ENCODE measurements at places on chromosomes 12 and 14.

DNA sequence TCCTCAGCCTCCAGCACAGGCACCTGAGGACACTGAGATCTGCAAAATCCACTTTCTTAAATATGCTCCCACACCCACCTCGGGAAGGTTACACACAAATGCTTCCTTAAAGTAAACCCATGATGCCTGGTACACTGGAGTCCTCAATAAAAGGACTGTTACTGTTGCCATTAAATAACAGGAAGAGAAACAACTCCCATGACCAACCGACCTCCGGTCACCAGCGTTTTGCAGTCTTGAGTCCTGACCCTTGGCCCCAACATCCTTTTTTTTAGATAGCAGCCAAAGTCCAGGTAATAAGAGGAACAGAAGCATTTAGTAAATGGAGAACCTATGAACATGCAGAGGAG is 42.4 kb downstream of the ITPK1 start:
- no peak for DNase-seq

DNA sequence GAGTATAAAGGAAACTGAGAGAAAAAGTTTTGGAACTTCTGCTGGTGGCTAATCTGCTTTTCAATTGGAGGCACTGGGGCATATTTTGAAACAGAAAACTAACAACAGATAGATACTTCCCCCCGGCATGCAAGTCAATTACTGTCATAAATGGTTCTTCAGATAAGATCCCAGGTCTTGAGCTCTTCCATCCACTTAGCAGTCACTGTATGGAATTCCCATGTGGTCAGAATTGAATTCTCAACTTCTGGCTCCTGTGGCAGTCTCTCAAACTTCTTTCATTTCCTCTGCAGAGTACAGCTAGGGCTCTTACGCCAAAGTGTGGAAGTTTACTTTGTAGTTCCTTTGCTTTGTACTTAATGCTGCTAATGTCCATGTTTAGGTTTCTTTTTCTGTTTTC is 452.2 kb downstream of the IPO8 start:
- DNase-seq, result no peak

DNA sequence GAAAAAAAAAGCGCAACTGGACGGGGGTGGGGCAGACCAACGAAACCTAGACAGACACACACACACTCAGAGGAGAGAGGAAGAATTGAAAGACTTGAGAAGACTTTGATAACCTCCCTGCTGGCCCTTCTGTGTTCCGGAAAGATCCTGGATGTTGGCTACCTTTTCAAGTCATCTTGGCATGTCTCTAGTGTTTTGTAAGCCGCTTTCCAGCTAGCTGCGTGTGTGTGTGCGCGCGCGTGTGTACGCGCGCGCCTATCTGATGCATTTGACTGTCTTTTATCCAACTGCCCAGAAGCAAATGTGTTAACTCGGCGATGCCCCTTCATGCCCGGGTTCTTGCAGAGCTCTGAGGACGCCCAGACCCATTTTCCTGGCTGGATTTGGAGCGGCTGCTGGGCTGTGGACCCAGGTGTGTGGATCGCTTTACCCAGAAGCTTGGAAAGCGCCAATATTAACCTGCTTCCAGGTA is 664 bp downstream of the LRFN5 start:
- DNase-seq, result peak; percentile 61

GRCh38 chr12:122840580-122841513 is 5.6 kb downstream of the HIP1R start:
- DNase-seq, result no peak

- no peak for DNase-seq
Measured at GRCh38 chr14:102424923-102425322, 62.2 kb downstream of the TECPR2 start.

DNA sequence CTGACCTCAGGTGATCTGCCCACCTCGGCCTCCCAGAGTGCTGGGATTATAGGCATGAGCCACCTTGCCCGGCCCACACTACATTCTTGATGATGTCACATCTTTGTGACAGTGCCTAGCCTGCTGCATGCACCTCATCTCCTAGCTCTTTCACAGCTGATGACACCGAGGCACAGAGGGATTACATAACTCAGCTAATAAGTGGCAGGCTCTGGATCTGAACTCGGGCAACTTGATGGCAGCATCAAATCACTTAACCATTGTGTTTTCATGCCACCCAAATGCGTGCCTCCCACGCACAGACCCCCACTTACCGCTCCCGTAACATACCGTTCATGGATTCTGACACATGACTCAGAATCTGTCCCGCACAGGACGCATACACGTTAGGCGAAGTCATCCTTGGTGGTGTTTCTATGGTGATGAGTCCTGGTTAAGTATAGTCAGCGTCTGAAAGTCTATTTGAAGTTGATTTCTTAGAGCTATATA is 7.4 kb downstream of the TMEM120B start:
- no peak for DNase-seq

GRCh38 chr12:127293507-127294310 is 973.3 kb upstream of the TMEM132C start:
- peak; percentile 12 for DNase-seq

DNA sequence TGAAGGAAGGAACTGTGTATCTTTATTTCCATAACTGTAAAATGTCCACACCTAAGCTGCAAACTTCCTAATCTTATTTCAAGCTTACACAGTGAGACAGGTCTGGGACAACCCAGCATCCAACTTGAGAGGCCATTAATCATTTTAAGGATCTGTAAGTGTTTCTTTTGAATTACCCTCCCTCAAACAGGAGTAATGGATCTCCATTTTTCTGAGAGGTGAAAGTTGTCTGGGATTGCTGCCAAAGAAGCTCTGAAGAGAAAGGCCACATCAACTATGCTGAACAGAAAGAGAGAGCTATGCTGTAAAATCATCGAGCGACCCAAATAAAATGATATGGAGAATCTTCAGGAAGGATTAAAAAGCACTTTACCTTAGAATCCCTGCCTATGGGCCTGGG is 131.7 kb upstream of the CPNE8 start:
- no peak for DNase-seq

GRCh38 chr12:132761032-132761920 is at the start of gene ANKLE2:
TSS of gene ANKLE2 (minus strand) at chr12:132761832. CDS start at chr12:132761798, 34 bp downstream.
- DNase-seq, result peak; percentile 60

- DNase-seq, result no peak
Measured at GRCh38 chr12:69679119-69679518, 20.0 kb downstream of the BEST3 start.

DNA sequence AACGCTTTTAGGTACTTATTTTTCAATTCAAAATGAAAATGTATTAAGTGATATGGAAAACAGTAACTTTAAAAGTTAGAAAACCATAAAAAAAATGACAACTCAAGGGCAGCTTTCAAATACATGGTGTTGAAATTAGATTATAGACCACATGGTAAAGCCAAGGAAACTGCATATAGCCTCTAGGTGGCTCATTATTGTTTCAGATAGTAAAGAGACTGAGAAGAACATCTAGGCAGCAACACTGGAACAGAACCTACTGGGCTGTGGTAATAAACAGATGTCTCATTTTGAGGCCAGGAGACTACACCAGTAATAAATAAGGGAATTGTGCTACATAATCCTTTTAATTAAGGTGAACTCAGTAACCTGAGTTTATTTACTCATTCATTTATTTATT is 13.0 kb downstream of the FBXO33 start:
- DNase-seq, result no peak

DNA sequence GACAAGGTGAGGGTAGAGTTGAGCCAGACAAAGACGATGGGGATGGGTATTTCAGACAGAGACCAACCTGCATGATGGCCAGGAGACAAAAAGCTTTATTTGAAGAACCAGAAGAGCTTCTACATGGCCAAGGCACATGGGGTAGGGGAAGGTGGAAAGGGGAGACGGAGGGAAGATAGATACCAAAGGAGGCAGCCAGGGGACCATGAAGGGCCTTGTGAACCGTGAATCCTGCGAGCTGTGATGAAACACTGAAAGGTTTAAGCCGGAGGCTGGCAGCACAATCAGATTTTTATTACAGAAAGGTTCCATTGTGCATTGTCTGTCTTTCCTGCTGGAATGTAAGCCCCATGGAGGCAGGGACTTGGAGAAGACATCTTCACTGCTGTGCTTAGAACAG is 72.4 kb downstream of the PLXNC1 start:
- no peak for DNase-seq

DNA sequence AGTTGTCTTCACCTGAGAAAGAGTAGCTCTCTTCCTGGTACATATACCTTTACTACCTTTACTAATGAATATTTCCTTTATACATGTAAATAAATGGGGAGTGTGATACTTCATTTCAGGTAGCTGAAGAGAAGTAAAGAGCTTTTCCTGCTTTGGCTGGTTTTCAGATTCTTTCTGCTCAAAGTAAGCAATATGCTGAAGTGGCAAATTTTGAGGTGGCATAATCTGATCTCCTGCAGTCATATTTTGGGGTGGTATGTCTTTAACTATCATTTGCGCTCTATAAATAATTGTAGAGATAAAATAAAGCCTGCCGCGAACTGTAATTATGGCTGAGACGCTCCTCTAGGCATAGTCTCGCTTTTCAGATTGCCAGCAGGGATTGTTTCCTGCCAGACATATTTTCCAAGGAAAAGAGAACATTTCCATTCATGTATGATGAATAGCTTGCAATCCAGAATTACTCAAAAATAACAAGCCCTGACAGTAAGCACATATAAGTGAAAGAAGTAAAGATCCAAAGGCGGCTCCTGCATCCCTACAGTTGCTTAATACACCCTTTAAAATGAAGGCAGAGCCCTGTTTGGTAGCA is 200.7 kb downstream of the C12orf50 start:
- no peak for DNase-seq

DNA sequence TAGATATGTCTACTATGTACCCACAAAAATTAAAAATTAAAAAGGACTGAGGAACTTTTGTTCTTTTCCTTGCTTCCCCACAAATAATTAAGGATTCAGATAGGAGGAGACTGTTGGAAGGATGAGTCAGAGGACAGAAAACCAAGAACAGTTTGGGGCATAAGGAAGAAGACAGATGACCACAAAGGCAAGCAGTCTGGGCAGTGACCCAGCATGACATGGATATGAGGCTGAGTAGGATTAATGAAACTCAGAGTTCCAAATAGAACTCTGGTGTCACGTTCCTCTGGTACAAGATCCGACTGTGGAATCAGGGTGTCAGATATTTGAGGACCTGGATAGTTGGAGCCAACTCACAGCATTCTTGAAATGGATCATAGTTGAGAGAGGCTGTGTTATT is 89.3 kb upstream of the SLC38A4 start:
- no peak for DNase-seq

GRCh38 chr14:54589843-54590242 is 22.9 kb downstream of the SAMD4A start:
- no peak for DNase-seq

- DNase-seq, result no peak
Measured at GRCh38 chr12:2803635-2804392, 8.7 kb upstream of the ITFG2 start.

DNA sequence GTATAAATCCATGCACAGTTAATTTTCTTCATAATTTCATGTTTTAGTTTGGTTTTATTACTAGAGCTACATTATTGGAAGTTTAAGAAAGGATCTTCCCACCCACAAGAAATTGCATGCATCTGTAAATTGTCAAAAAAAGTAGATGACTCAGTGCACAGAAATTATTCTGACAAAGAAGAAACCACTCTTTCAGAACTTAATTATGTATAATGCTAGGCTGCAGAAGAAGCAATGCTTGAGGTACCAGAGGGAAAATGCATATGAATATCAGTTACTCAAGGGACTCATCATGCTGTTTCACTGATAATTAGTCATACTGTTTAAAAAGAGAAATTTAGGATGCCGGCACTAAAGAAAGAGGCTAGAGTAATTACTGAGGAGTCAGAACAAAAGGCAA is 147.0 kb downstream of the SLC16A7 start:
- DNase-seq, result no peak

- DNase-seq, result no peak
Measured at GRCh38 chr14:69335371-69335771, 62.7 kb downstream of the ERH start.

DNA sequence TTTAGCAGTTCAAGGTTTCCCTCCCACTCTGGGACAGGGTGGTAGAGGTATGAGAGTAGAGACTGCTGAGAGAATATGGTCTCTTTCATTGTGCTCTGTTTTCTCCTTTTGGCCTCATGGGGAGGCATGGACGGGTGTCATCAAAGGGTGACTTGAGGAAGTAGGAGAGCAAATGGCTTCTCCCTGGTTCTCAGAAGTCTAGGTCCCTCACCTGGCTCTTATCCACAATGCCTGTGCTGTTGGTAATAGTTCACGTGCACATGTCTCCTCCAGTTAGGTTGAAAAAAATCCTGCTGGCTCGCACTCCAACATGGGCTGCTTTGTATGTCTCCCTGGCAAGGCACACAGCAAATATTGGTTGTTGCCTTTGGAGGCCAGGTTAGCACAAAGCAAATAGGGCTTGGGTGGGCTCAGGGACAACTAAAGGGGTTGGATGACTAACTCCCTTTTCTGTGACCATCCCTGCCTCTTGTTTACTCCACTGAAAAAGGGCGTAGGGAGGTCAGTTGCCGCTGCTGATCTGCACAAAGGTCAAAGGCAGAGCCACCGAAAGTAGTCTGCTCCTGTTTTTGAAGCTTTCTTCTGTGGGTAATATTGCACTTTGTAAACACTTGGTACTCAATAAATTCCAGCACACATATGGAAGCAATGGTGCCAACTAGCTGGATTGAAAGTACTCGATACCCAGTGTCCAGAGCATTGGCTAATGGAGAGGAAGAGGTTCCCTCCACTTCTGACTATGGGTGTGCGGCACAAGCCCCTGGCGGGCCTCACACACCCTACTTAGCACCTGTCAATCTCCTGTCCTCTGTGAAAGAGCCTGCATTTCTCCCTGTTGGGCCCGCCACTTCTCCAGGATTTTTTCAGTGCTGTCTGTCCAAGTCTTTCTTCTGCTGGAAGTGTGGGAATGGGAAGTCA is 121.8 kb downstream of the SLC38A6 start:
- DNase-seq, result peak; percentile 68

DNA sequence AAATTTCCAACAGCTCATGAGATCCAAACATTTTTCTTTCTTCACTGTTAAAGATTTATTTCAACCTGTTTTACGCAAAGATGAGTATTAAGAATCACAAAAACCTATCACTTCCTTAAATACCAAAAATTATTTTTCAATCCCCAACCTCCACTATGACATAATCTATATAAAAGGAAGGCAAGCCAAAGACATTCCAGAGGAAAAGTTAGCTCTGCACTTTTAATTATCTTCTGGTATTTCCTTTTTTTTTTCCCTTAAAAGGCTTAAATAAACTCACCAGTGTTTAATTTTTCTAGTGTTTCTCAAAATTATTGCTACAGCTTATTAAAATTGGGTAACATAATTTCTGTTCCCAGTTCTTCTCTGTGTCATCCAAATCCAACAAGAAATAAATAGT is 75.9 kb downstream of the BMP4 start:
- DNase-seq, result no peak

DNA sequence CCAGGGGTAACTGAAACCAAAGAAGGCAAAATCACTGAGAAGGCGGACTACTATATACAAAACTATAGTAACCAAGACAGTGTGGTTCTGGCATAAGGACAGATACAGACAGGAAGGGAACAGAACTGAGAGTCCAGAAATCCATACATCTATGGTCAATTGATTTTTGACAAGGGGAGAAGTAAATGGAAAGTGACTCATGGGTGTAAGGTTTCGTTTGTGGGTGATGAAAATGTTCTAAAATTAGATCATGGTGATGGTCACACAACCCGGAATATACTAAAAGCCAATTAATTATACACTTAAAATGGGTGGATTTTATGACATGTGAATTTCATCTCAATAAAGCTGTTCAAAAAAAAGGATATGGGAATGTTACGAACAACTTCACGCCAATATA is 18.7 kb downstream of the ANGEL1 start:
- no peak for DNase-seq

Data from NCI-H1092 (cell line).